NAMALWA (cell line): ENCODE measurements at places on chromosomes 4 and X.
A peak's percentile ranks its signal among the peaks of the same experiment; 100 is the strongest.

DNA sequence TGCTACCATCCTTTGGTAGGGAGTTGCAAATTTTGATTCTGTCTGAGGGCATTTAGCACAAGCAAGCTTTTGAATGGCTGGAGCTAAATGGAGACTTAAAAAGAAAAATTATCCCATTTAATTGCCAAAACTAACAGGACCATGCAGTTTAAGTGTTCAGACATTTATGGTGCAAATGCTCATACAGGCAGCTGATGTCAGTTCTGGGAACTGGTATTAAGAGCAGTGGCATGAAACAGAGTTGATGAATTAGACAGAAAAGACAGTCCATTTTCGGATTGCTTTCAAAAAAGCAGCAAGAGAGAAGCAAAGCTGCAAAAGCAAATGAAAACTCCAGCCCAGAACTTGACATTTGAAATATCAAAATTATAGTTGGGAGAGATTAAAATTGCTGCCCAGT, 1.3 kb downstream of the SCRG1 start:
- no peak for DNase-seq

DNA sequence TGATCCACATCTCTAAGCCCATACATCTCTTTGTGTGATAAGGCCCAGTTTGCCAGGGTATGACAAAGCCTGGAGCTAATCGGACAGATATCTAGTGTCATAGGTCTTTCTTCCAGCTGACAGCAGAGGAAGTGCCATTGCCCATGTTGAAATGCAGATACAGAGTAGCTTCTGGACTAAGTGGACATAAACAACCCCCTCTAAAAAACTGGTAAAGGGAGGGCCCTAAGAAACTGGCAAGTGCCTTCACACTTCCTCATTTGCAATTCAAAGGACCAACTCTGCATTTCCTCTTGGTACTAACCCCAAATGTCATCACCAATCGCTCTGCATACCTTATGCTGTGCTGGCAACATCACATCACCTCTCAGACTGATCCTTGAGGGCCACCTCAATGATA, 20.8 kb downstream of the ARHGEF6 start:
- DNase-seq: peak; percentile 47

GRCh38 chrX:24245202-24245601, 68.7 kb downstream of the SUPT20HL2 start:
- DNase-seq: no peak

DNA sequence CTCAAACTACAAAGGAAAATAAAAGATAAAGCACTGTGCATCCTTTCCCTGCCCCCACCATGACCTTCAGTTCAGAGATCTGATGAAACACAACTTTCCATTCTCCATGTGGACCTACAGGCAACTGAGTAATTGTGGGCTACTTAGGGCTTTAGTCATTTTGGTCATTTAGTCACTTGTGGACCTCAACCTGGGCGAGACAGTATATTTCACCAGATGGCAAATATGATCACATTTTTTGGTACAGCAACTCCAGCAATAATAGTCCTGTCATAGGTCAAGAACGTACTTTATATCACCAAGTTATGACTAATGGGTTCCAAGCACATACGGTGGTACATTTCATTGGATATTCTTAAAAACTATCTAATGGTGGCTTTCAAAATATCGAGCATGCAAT, 141.2 kb downstream of the PDGFC start:
- no peak for DNase-seq

GRCh38 chr4:128342762-128343161, 55.1 kb upstream of the PGRMC2 start:
- DNase-seq: no peak

GRCh38 chr4:16240300-16240699, 14.0 kb upstream of the TAPT1 start:
- DNase-seq: no peak

DNA sequence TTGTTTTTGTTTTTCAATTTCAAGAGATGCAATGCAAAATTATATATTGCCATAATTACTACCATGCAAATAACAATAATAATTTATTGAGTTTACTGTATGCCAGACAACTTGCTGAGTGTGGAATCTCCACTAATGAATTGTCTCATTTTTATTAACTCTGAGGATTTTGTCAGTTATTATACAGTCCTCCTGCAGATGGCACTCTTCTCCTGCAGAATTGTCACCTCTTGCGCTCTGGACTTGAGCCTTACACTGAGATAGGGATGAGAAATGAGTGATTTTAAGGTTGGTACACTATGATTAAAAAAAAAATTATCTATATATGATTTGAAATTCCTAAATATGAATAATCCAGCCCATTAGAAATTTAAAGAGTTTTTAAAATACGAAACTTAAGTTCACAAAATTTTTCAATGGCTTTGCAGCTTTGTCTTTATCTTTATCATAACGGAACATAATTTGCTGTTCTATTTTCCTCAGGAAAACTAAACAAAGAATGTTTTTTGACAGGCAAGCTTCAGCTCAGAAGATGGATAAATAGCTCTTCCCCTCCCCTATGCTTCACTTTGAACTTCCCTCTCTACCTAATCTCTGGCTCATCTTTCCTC, 12.7 kb upstream of the PAQR3 start:
- DNase-seq: peak; percentile 74

- no peak for DNase-seq
Observed at GRCh38 chr4:153877898-153878297, 89.0 kb upstream of the SFRP2 start.

GRCh38 chr4:64774626-64775025, 365.4 kb upstream of the TECRL start:
- no peak for DNase-seq

DNA sequence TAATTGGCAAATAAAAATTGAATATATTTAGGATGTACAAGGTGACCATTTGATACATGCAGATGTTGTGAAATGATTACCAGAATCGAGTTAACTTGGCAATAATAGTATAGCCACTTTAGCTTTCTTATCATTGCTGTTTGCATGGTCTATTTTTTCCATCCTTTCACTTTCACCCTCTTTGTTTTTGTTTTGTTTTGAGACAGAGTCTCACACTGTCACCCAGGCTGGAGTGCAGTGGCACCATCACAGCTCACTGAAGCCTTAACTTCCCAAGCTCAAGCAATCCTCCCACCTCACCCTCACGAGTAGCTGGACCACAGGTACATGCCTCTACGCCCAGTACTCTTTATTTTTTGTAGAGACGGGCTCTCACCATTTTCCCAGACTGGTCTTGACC, 218.6 kb upstream of the ADGRL3 start:
- no peak for DNase-seq
